Activated naive CD8-positive, alpha-beta T cell treated with anti-CD3 and anti-CD28 coated beads for 36 hours (primary cell): ENCODE measurements at places on chromosomes 4 and X. TPM values are rescaled to one million over a fixed set of nuclear protein-coding genes. Genes with fewer than 3 reads are reported as not detected.

AR gene
- total RNA-seq = not detected

DNA sequence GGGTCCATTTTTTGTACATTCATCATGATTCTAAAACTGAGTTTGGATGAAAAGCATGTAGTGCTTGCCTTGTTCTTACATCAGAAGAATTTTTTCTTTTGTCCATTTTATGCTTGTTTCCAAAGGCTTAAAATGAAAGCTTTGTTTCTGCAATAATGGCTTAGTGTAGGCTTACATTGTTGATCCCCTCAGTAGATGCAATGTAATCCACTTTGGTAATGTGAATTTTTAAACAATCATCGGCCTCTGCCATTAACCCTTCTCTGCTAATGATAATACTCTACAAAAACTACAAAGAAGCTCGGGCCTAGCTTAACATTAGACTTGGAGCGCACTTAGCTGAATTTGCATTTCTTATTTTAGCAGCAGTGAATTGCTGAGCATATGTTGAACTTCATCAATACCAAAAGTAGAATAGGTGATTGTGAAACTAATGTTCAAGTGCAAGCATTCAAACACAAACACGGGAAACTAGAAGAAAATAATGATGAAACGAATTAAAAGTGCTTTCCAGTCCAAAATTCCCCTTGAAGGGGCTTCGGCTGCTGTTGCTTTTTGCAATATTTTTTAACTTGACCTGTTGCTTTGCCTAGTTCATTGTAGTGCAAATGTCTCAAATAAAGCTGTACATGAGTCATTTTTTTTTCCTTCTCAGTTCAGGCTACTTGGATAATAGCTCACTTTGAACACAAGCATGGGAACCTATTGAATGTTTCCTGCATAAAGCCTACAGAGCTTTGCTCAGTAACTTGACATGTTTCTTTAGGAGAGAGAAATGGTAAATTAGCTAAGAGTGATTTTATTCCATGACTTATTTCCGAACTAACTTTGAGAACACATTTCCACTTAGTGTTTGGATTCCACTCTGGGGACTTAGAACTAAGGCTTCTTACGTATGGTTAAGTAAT lies 66.5 kb downstream of the SLIT2 start:
- no peaks in the 10 kb centered on the region for H3K36me3 ChIP-seq
- DNase-seq = no peak
- H3K27ac ChIP-seq = no peak overlapping the region
- H3K4me1 ChIP-seq = no peaks in the 10 kb centered on the region
- no peak overlapping the region for H3K4me3 ChIP-seq
- H3K27me3 ChIP-seq = no peaks in the 10 kb centered on the region

DNA sequence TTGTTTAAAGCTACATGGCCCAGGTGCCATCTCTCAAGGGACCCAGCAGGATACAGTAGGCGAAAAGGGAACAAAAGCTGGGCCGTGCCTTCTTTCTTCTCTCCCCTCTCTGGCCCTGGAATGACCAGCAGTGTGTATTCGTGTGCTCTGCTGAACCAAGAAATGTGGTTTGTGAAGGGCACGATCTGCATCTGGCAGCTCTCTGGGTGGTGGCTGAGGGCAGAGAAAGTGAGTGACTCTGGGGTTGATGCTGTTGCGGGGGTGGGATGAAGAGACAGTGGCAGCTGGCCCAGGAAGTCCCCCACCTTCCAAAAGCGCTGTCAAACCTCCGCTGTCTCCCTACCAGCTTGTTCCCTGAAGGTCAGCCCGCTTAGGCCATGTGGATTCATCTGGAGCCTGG lies 88.3 kb downstream of the CLDN34 start:
- H3K4me1 ChIP-seq = peaks cover 8% of the 10 kb centered on the region
- peaks cover 5% of the 10 kb centered on the region for H3K36me3 ChIP-seq
- H3K27ac ChIP-seq = no peak overlapping the region
- no peak overlapping the region for H3K4me3 ChIP-seq
- DNase-seq = no peak

EVC gene
- total RNA-seq = 0.08 TPM

CYLC1 gene
- total RNA-seq = not detected

- H3K4me3 ChIP-seq = no peak overlapping the region
- no peaks in the 10 kb centered on the region for H3K36me3 ChIP-seq
Measured at GRCh38 chr4:77617203-77617602, 11.6 kb downstream of the CXCL13 start.

- no peaks in the 10 kb centered on the region for H3K27me3 ChIP-seq
- DNase-seq = no peak
- H3K4me3 ChIP-seq = no peak overlapping the region
Measured at GRCh38 chr4:163941221-163941905, 446.9 kb downstream of the TMA16 start.

GRCh38 chrX:37776987-37777325 lies 2.9 kb upstream of the CYBB start:
- H3K27me3 ChIP-seq = no peaks in the 10 kb centered on the region
- no peaks in the 10 kb centered on the region for H3K36me3 ChIP-seq

DNA sequence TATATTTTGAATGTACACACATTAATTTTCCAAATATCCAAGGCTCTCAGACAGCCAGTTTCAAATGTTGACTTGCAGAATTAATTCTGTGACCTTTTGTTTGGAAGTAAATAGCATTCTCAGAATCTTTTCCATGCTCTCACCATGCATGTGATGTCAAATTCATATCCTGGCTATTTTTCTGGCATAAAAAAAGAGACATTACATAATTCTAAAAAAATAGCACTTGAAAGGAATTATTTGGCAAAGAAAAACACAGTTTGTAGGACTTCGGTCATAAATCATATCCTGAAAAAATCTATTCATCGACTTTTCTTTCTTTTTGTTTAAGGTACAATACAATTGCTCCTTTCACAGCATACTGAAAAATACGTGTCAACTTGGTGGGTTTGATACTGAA lies 111.2 kb downstream of the GLRA3 start:
- no peak overlapping the region for H3K27ac ChIP-seq
- no peaks in the 10 kb centered on the region for H3K4me1 ChIP-seq
- H3K4me3 ChIP-seq = no peak overlapping the region
- H3K36me3 ChIP-seq = no peaks in the 10 kb centered on the region
- no peak for DNase-seq

NOX1 gene
- not detected for total RNA-seq

- H3K4me1 ChIP-seq = no peaks in the 10 kb centered on the region
- no peak for DNase-seq
- no peaks in the 10 kb centered on the region for H3K27me3 ChIP-seq
- no peak overlapping the region for H3K27ac ChIP-seq
Measured at GRCh38 chr4:108559068-108559793, 61.1 kb upstream of the RPL34 start.

RENBP gene
- 15.2 TPM for total RNA-seq

DNA sequence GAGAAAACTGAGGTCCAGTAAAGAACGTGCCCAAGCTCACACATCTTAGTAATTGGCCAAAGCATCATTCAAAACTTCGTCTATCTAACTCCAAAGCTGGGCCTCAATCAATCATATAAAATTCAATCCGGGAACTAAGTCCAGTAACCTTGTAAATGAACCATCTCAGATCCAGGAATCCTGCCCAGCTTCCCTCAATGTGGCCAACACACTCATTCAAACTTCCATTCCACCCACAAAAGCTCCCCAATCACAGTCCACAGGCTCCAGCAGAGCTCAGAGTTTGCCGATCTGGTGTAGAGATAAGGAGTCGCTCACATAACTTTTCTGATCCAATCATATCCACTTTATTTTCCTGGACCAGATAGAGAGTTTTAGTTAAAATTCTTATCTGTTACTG lies 144.8 kb downstream of the SPATA18 start:
- DNase-seq = no peak
- H3K36me3 ChIP-seq = no peaks in the 10 kb centered on the region
- H3K27me3 ChIP-seq = peaks cover 3% of the 10 kb centered on the region
- H3K4me3 ChIP-seq = no peak overlapping the region
- no peaks in the 10 kb centered on the region for H3K4me1 ChIP-seq

- H3K27ac ChIP-seq = no peak overlapping the region
- H3K36me3 ChIP-seq = no peaks in the 10 kb centered on the region
- no peak overlapping the region for H3K4me3 ChIP-seq
Measured at GRCh38 chr4:138540056-138540800, 298.1 kb upstream of the SLC7A11 start.

- H3K27ac ChIP-seq = no peak overlapping the region
- peaks cover 21% of the 10 kb centered on the region for H3K4me1 ChIP-seq
- H3K36me3 ChIP-seq = peaks cover 14% of the 10 kb centered on the region
- DNase-seq = no peak
- no peaks in the 10 kb centered on the region for H3K27me3 ChIP-seq
Measured at GRCh38 chrX:9586992-9587392, 122.1 kb downstream of the TBL1X start.

GRCh38 chr4:55178226-55179005 lies 53.0 kb upstream of the KDR start:
- peaks cover 21% of the 10 kb centered on the region for H3K4me1 ChIP-seq
- no peaks in the 10 kb centered on the region for H3K36me3 ChIP-seq
- peaks cover 18% of the 10 kb centered on the region for H3K27me3 ChIP-seq
- no peak overlapping the region for H3K4me3 ChIP-seq

DNA sequence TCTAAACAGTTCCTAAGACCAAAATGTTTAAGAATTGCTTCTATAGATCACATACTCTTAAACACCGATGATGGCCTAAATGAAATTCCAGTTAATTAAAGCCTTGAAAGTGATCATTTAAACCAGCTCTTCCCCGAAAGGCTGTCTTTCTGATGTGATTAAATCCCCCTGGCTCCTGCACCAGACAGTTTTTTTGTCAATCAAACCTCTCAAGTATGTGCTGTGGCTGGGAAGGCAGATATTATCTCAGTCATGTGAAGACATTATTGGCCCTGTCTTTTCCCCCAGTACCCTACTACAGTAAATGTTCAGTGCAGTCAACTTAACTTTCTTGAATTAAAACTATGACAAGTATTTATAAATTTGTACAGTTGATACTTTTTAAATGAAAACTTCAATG lies 121.0 kb upstream of the MYOZ2 start:
- DNase-seq = no peak
- H3K27ac ChIP-seq = no peak overlapping the region
- no peak overlapping the region for H3K4me3 ChIP-seq

GRCh38 chr4:147755561-147756295 lies 23.8 kb downstream of the ARHGAP10 start:
- DNase-seq = no peak
- H3K36me3 ChIP-seq = peaks cover 4% of the 10 kb centered on the region
- no peaks in the 10 kb centered on the region for H3K27me3 ChIP-seq
- no peak overlapping the region for H3K27ac ChIP-seq

GRCh38 chr4:99817309-99817890 lies 773 bp downstream of the DAPP1 start:
- peak overlapping the region; percentile 94 for H3K27ac ChIP-seq
- H3K4me3 ChIP-seq = peak overlapping the region; percentile 94
- no peak for DNase-seq
- H3K4me1 ChIP-seq = peaks cover 69% of the 10 kb centered on the region
- H3K36me3 ChIP-seq = peaks cover 35% of the 10 kb centered on the region

DNA sequence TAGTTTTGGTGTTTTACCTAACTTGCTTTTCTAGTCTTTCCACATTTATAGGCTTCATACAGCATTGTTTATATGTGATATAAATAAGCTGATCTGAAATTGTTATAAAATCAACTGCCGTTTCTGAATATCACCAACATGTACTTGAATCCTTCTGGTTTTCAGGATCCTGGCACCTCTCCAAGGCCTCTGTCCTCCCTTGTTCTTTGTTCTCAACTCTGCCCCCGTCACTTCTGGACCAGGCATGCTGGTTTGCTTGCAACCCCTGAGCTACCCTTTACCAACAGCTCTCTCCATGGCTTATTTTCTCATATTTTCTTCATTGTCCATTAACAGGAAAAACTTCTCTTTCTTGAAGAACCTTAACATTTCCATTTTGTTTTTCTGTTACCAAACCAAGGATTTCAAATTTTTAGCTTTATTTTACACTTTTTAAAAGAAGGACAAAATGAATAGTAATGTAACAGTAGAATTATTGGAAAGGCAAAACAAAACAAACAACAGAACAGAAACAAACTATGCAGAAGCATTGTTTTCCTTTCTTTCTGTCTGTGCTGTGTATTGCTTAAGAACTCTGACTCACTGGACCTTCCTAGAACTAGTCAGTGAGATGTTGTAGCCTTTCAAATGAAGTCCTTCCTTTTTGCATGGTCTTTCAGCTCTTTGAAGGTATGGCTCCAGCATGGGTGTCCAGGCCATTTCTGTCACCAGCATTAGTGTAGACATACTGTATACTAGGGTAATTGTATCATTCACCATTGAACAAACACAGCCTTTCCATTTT lies 44.8 kb downstream of the BANK1 start:
- no peak overlapping the region for H3K27ac ChIP-seq
- no peaks in the 10 kb centered on the region for H3K36me3 ChIP-seq
- H3K27me3 ChIP-seq = peaks cover 18% of the 10 kb centered on the region
- H3K4me3 ChIP-seq = no peak overlapping the region

DNA sequence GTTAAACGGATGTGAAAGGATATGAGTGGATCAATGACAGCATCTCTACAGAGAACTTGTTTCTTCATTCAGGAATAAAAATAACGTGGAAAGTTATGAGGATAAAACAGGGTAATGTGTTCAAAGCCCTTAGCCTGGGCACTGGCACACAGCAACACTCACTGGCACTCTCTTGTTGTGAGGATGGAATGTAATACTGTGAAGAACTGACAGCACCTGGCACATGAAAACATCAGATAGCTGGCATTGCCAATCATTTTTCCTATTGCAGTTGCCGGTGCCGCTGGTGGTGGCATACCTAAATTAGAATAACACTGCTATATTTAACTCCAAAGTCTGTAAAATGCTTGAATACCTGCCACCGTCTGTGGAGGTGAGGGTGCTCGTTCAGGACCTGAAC lies 1061.2 kb downstream of the DMD start:
- no peaks in the 10 kb centered on the region for H3K4me1 ChIP-seq
- DNase-seq = no peak
- no peaks in the 10 kb centered on the region for H3K27me3 ChIP-seq
- no peak overlapping the region for H3K27ac ChIP-seq
- H3K36me3 ChIP-seq = no peaks in the 10 kb centered on the region
- H3K4me3 ChIP-seq = no peak overlapping the region

PGAM4 gene
- total RNA-seq = 0.92 TPM

SMIM43 gene
- total RNA-seq = not detected

KDR gene
- 0.12 TPM for total RNA-seq

DNA sequence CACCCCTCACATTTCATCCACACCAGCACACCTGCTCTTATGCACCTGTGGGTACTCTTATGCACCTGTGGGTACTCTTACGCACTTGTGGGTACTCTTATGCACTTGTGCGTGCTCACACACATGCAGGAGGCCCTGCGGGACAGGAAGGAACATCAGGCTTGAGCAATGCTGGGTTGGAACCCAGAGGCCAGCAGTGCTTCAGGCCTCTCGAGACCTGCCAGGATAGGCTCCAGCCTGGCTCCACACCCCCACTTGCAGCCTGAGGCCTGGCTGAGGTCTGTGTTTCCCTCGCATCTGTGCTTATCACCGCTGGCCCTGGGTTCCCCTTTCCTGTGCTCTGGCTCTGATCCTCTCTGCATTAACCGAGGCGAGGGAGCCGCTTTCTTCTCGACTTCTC lies 34.7 kb downstream of the SORCS2 start:
- H3K27me3 ChIP-seq = no peaks in the 10 kb centered on the region
- H3K36me3 ChIP-seq = no peaks in the 10 kb centered on the region
- no peak overlapping the region for H3K27ac ChIP-seq
- no peaks in the 10 kb centered on the region for H3K4me1 ChIP-seq
